ENCODE measurements at places on chromosomes 6 and 20. TPM values are rescaled to one million over a fixed set of nuclear protein-coding genes. Genes with fewer than 3 reads are reported as not detected.
A peak's percentile ranks its signal among the peaks of the same experiment; 100 is the strongest.

DNA sequence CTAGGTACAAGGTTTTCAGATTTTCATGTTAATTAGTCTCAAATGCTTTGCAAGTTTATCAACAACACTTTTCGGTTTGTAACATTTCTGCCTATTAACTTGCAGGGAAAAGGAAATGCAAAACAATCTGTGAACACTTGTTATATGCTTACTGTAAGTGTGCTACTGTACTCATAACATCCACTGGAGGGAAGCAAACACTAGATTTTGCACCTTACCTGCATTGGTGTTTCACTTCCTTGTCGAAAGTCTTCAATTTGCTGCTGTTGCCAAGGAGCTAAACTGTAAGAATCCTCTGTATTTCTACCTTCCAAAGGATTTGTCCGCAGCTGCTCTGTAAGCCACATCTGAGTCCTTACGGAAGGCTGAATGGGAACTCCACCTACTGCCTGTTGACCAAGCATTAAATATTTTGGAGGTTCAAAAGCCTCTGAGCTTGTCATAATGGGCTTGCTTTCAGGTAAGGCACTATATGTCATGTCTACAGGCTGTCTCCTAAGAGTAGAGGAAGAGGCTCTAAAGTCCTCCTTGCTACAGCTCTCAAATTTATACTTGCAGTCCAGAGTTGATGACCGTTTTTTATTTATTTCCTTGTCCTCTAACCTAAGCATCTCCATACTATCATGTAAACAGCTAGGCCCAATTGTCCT lies 17.3 kb downstream of the PLN start:
- H3K27ac ChIP-seq = no peak overlapping the region
- no peaks in the 10 kb centered on the region for H3K4me1 ChIP-seq
- H3K27me3 ChIP-seq = no peaks in the 10 kb centered on the region
- no peaks in the 10 kb centered on the region for H3K36me3 ChIP-seq
- H3K4me3 ChIP-seq = no peak overlapping the region

- no peak overlapping the region for H3K27ac ChIP-seq
- no peaks in the 10 kb centered on the region for H3K36me3 ChIP-seq
- DNase-seq = no peak
- H3K4me1 ChIP-seq = no peaks in the 10 kb centered on the region
Measured at GRCh38 chr6:140252099-140252498, 877.7 kb upstream of the CITED2 start.

GRCh38 chr6:119181046-119181445 lies 102.6 kb upstream of the FAM184A start:
- H3K4me1 ChIP-seq = no peaks in the 10 kb centered on the region
- no peaks in the 10 kb centered on the region for H3K27me3 ChIP-seq
- H3K36me3 ChIP-seq = no peaks in the 10 kb centered on the region
- DNase-seq = no peak
- no peak overlapping the region for H3K27ac ChIP-seq
- no peak overlapping the region for H3K4me3 ChIP-seq

GRCh38 chr6:155221086-155221485 lies 42.7 kb upstream of the CLDN20 start:
- peaks cover 7% of the 10 kb centered on the region for H3K4me1 ChIP-seq
- no peak for DNase-seq
- H3K4me3 ChIP-seq = no peak overlapping the region
- H3K36me3 ChIP-seq = no peaks in the 10 kb centered on the region

GRCh38 chr6:165849534-165850430 lies 186.7 kb upstream of the PDE10A start:
- DNase-seq = no peak
- H3K36me3 ChIP-seq = no peaks in the 10 kb centered on the region
- H3K4me3 ChIP-seq = no peak overlapping the region

- DNase-seq = no peak
- H3K27me3 ChIP-seq = peaks cover 46% of the 10 kb centered on the region
- H3K4me1 ChIP-seq = peaks cover 25% of the 10 kb centered on the region
- H3K4me3 ChIP-seq = no peak overlapping the region
Measured at GRCh38 chr20:63175038-63175895, 40.7 kb downstream of the YTHDF1 start.

DNA sequence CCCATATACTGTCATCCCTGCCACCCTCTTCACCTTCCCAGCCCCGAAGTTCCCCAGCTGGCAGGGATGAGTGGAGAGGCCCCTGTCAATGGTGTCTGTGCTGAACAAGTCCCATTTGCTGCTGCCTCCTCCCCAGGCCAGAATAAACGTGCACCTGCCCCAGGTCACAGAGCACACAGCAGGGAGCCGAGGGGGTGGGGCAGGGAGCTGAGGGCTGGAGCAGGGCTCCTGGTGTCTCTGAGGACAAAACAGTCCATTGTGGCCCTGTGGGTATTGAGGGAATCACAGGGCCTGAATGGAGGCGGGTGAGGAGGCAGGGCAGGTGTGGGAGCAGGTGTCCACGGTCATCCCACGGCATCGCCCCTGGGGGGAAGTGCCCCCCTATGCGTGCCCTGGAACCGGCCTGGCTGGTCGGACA lies 55.8 kb downstream of the SNAI1 start:
- DNase-seq = no peak
- no peak overlapping the region for H3K4me3 ChIP-seq
- no peaks in the 10 kb centered on the region for H3K36me3 ChIP-seq
- no peak overlapping the region for H3K27ac ChIP-seq

DNA sequence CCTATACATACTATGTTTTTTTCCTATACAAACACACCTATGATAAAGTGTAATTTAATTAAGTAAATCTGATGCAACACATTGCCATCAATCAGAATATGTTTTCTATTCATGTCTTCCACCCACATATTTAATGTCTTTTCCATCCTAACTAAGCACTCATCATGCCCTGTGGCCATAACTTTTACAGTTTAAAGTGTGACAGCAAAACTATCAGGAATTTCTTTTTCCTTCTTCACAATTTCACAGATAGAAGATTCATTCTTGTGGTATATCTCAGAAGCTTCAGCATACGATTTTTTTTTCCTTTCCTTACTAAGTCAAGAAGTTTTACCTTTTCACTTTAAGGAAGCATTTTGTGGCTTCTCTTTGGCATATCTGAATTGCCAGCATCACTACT lies 7.0 kb upstream of the BEND6 start:
- no peaks in the 10 kb centered on the region for H3K4me1 ChIP-seq
- DNase-seq = no peak
- H3K27me3 ChIP-seq = peaks cover 14% of the 10 kb centered on the region
- no peaks in the 10 kb centered on the region for H3K36me3 ChIP-seq
- H3K4me3 ChIP-seq = no peak overlapping the region

- no peak overlapping the region for H3K4me3 ChIP-seq
- peaks cover 12% of the 10 kb centered on the region for H3K36me3 ChIP-seq
- no peaks in the 10 kb centered on the region for H3K27me3 ChIP-seq
- no peak overlapping the region for H3K27ac ChIP-seq
Measured at GRCh38 chr20:38406476-38406875, 28.7 kb downstream of the SNHG17 start.

- H3K27ac ChIP-seq = no peak overlapping the region
- no peak overlapping the region for H3K4me3 ChIP-seq
- no peaks in the 10 kb centered on the region for H3K4me1 ChIP-seq
- no peaks in the 10 kb centered on the region for H3K27me3 ChIP-seq
- no peaks in the 10 kb centered on the region for H3K36me3 ChIP-seq
Measured at GRCh38 chr6:107729098-107729497, 95.0 kb downstream of the SCML4 start.

GRCh38 chr6:160162030-160162566 lies 40.5 kb downstream of the SLC22A1 start:
- no peaks in the 10 kb centered on the region for H3K4me1 ChIP-seq
- H3K27ac ChIP-seq = no peak overlapping the region
- no peaks in the 10 kb centered on the region for H3K36me3 ChIP-seq
- H3K27me3 ChIP-seq = no peaks in the 10 kb centered on the region
- no peak for DNase-seq

- DNase-seq = no peak
- no peaks in the 10 kb centered on the region for H3K27me3 ChIP-seq
- H3K36me3 ChIP-seq = no peaks in the 10 kb centered on the region
- H3K4me1 ChIP-seq = no peaks in the 10 kb centered on the region
Measured at GRCh38 chr6:48048451-48049146, 62.4 kb downstream of the PTCHD4 start.

DNA sequence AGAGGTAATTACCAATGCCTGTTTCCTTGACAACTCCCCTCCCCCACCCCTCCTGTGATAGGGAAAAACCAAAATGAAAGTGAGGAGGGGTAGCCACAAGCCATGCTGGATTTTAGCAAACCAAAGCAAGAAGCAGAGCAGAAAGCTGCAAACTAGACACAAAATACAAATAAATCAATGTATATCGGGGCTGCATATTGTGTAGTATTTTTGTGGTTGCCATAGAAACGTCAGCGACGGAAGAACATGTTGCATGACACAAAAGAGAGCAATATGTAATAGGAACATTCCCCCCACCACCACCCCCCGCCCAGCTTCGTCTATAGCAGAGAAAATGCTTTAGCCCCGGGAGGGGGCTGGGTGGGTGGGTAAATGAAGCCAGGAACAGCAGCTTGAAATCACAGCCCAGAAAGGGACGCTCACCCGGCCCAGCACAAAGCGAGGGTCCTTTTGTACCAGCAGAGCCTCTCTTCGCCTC lies 548 bp downstream of the AGPAT4 start:
- peak overlapping the region; percentile 77 for H3K27ac ChIP-seq
- H3K27me3 ChIP-seq = no peaks in the 10 kb centered on the region
- no peaks in the 10 kb centered on the region for H3K36me3 ChIP-seq
- no peak for DNase-seq

DNA sequence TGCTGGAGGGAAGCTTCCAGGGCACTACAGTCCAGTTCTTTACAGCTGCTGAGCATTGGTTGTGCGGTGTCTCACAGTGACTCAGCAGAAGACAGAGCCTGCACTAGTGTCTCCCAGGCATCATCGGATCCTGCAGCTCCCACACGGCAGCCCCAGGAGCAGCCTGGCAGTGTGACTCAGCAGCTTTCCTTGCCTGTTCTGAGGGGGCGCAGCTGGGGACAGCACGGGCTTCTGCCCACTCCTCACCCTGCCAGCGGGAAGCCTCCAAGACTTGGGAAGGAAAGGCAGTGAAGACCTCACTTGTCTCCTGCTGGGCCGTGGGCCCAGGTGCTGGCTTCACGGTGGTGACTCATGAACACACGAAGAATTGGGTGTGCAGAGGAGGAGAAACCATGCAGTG lies 165.4 kb downstream of the SYNDIG1 start:
- no peaks in the 10 kb centered on the region for H3K36me3 ChIP-seq
- no peaks in the 10 kb centered on the region for H3K27me3 ChIP-seq
- no peak for DNase-seq
- H3K4me1 ChIP-seq = no peaks in the 10 kb centered on the region
- H3K4me3 ChIP-seq = no peak overlapping the region
- no peak overlapping the region for H3K27ac ChIP-seq

Gene CFAP61
- total RNA-seq = not detected

Gene OR2B6
- not detected for total RNA-seq

Gene GNAS-AS1
- 0.48 TPM for total RNA-seq

Gene SAMD5
- 6.9 TPM for total RNA-seq

Measured in esophagus squamous epithelium (tissue), 5 donors.